ENCODE measurements at places on chromosomes 4 and X. TPM values are rescaled to one million over a fixed set of nuclear protein-coding genes. Genes with fewer than 3 reads are reported as not detected.

ARHGAP24 gene
- 9.9 TPM for total RNA-seq

- peak; percentile 26 for DNase-seq
Measured at GRCh38 chr4:163548481-163549243, 54.2 kb downstream of the TMA16 start.

SUPT20HL2 gene
- not detected for total RNA-seq

DKK2 gene
- 0.40 TPM for total RNA-seq

CNGA1 gene
- 2.8 TPM for total RNA-seq

DNA sequence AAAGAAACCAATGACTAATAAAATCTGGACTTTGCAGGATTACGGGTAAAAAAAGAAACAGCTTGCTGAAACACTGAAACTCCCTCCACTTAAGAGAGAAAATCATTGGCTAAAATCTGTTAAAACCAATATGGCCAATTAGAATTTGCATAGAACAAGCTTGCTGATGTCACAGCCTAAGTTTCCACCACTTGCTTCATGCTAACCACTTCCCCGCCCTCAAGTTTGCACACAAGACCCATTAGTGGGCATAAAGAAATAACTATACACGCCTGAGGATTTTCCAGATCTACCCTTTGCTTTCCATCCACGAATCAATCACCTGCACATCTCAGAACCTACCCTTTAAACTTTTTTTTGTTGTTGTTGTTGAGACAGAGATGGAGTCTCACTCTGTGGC lies 42.7 kb upstream of the PHEX start:
- no peak for DNase-seq

DNA sequence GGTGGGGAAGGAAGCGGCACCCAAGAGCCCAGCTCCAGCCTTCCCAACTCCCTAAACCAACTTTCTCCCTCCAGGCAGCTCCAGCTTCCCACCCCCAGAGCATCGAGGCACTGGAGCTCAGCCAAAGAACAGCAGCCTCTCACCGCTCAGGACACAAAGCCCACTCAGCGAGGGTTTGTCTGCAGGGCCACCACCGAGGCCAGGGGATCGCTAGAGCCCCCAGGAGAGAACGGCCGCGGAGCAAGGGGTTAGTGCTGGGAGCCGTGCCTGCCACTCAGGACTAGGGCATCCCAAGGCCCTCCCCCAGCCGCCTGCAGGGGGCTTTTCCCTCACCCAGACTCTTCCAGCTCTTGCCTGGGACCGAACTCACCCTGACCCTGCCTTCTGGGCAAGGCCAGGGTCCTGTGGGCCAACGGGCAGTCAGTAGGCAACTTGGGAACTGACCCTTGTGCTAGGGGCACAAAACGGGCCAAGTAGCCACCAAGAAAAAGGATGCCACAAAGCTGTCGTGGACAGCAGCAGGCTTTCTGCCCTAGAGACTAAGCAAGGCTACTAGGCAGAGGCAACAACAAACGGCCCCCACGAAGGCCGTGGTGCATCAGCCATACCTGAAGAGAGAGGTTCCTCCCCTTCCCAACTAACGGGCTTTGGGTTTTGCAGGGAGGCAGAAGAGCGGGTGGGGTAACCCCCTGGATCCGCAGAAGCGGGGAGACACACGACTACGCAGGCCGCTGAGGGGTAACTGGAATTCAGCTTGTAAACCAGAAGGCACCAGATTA lies 2.3 kb downstream of the HCFC1 start:
- DNase-seq: no peak

NPY2R gene
- total RNA-seq: not detected

DNA sequence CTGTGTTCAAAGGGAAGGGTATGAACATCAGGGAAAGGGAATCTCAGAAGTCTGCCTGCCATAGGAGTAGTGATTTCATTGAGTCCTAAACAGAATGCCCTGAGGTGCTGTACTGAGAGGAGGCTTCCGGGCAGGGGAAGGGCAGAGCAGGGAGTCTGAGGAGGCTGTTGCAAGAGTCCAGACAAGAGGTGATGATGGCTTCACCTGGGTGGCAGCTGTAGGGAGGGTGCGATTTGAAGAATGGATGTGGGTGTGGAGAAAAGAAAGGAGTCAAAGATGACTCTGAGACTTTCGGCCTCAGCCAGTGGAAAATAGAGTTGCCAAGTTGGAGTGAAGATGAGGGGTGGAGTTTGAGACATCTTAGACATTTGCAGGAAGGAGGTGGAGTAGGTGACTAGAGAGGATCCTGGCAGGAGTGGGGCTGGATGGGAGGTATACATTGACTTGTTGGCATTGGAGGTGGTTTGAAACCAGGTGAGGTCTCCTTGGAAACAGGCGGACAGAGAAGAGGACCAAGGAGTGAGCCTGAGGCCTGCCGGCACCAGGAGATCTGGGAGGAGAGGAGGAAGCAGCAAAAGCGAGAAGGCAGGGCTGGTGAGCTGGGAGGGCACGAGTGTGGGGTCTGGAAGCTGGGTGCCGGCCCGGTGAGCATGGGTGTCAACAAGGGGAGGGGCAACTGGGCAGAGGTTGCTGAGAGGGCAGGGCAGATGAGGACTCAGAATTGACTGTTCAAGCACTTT lies 24.2 kb downstream of the TBC1D14 start:
- no peak for DNase-seq

DNA sequence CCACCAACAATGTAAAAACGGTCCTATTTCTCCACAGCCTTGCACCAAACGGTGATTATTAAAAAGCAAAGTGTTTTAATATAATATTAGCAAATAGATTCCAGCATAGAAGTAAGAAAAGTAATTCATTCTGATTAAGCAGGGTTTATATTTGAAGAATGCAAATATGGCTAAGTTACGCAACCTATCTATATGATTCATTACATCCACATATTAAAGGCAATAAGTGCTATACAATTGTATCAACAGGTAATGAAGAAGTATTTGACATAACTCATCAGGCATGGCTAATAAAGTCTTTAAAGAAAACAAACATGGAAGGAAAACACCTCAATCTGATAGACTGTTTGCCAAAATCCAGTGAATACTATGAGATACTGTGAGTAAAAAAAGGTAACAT lies 29.0 kb downstream of the KCNE5 start:
- DNase-seq: no peak

GRCh38 chr4:87051121-87051713 lies 116.4 kb downstream of the AFF1 start:
- DNase-seq: no peak

SOWAHD gene
- not detected for total RNA-seq

REST gene
- total RNA-seq: 22.9 TPM

TAF7L gene
- 1.3 TPM for total RNA-seq

- no peak for DNase-seq
Measured at GRCh38 chr4:108045687-108046024, 56.0 kb downstream of the HADH start.
